ENCODE measurements at places on chromosomes 3 and 15. TPM values are rescaled to one million over a fixed set of nuclear protein-coding genes. Genes with fewer than 3 reads are reported as not detected.

The GCNT3 gene
- 0.56 TPM for polyA plus RNA-seq

The GUCA1C gene
- 0.27 TPM for polyA plus RNA-seq

The HOMER2 gene
- polyA plus RNA-seq, result 25.5 TPM

The TPRA1 gene
- polyA plus RNA-seq, result 45.2 TPM

GRCh38 chr3:127287840-127288239 is at the start of gene PRR20G:
Gene PRR20G (minus strand): TSS chr3:127288046. CDS start chr3:127287365, 681 bp downstream.
- no peak for DNase-seq

GRCh38 chr15:33902043-33902442 is 66.3 kb upstream of the CHRM5 start:
- DNase-seq, result no peak

DNA sequence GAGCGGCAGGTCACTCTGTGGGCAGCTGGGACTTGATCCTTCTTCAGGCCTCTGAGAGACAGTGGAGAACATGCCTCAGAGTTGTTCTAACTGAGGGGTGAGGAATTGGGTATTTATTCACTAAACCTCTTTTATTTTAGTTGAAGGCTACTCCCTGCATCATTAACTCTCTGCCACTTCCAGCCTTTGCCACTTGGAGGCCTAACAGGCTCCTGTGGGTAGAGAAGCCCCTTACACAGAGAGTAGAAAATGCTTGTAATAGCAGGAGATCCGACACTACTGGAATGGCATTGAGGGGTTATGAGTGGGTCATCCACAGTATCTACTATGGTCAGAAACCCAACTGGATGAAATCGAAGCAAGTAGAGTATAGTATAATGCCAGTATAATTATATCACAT is 81.7 kb downstream of the RYR3 start:
- no peak for DNase-seq

GRCh38 chr3:122660297-122660974 is 20.2 kb upstream of the PARP14 start:
- no peak for DNase-seq

DNA sequence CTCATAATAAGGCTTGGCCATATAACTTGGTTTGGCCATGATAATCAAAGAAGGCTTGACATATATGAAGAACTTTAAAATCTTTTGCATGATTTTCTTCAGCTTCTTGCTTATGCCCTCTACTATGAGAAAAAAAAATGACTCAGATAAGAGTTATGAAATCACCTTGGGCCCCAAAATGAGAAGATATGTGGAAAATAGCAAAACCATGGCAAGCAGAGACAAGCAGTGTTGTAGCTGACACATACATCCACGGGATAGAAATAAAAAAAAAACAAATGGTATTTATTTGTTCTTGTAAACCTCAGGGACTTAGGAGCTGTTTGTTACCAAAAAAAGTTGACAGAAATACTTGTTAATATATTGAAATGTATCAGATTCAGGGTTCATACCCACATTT is 614.8 kb upstream of the BCHE start:
- no peak for DNase-seq

DNA sequence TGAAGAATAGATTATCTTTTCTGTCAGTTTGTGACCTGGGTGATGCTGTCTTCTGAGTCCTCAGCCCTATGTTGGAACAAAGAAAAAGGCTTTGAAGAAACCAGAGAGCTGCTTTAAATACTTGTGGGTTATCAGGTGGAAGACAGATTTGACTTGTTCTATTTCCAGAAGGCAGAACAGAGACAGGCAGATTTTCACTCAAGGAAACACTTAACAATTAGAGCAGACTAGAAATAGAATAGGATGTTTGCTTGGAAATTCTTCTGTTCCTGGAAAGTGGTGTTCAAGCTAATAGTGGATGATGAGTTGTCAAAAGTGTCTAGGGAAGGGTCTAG is 219.4 kb downstream of the UBE2E2 start:
- no peak for DNase-seq

- no peak for DNase-seq
Observed at GRCh38 chr3:134189849-134190248, 60.8 kb downstream of the RYK start.

DNA sequence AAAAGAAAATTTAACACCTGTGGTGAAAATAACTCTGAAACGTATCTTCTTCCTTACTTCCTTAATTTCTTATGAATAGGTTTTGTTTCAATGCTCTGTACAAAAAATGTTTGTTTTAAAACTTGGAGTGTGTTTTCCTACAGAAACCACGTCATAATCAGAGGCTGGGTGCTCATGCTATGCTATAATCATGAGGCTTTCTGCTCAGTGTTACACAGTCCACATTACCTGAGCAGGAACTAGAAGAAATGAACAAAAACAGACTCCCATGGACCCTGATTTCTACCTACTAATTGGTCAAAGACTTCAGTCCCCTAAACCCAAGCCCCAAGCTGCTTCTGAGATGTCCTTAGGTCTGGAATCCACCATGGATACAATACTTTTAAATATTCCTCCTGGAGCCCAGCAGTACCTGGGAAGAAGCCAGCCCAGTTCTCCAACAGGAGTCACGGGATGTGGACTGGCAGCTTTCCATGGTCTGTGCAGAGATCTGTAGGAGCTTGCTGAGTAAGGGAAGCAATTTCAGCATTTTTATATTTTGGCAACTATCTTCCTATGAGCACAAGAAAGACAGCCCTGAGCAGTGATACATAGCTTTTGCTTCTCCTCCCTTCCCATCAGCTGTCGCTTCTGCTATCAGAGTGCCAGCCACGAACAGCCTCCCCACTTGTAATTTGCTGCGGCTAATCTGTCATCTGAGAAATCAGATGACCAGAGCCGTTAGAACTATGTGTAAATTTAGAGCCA is 65.6 kb downstream of the WDR72 start:
- no peak for DNase-seq

DNA sequence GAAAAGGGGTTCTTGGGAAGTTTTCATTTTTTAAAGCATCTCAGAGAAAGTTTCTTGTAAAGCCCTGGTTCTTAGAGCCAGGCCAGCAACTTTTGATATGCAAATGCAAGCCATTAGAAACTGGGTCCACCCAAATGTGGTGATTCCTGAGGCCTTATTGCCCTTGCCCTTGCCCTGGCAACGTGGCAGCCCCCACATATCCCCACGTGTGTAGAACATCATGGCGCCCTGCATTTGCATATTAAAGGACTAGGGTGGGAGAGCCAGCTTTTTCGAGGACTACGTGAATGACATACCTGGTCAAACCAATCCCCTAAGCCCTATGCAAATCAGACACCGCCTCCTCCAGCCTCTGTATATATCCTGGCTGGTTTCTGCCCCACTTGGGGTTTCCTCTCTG is 314.9 kb upstream of the NECTIN3 start:
- no peak for DNase-seq

DNA sequence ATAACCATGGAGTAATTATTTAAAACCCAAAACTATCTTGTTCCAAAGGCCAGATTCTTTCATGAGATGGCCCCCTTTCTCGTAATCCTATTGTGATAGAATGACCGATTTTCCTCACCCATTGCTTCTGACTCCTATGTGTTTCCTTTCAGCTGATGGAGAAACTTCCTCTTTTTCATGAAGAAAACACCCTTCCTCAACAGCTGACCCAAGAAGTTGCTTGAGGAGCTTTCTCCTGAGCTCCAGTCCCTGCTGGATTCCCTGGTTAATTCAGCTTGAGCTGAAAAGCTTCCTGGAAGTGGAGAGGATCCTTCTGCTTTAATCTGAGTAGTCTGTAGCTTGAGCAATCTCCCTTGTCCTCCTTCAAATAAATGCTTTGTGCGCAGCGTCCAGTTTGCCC is 75.0 kb downstream of the BFSP2 start:
- no peak for DNase-seq

- DNase-seq, result no peak
Observed at GRCh38 chr15:62649793-62650420, 392.6 kb upstream of the TPM1 start.

- no peak for DNase-seq
Observed at GRCh38 chr3:63966007-63966406, 53.8 kb upstream of the SCAANT1 start.

DNA sequence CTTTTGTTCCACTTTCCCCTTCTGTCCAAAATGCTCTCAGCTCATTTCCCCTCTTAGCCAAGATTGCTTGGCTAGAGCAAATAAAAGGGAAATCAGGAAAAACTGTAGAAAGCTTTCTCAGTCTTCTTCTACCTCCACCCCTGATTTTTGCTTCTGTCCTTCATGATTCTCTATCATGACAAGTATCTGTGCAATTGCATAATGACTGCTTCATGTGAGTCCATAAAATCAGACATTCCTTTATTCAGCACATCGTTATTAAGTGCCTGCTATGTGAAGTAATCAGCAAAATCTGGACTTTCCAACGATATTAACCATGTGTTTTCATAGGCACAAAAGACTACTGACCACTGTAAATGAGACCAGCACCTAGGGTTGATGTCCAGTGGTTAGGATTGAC is 321.5 kb upstream of the CBLB start:
- DNase-seq, result no peak
